ENCODE measurements at places on chromosomes 16 and 17.
A peak's percentile ranks its signal among the peaks of the same experiment; 100 is the strongest.

DNA sequence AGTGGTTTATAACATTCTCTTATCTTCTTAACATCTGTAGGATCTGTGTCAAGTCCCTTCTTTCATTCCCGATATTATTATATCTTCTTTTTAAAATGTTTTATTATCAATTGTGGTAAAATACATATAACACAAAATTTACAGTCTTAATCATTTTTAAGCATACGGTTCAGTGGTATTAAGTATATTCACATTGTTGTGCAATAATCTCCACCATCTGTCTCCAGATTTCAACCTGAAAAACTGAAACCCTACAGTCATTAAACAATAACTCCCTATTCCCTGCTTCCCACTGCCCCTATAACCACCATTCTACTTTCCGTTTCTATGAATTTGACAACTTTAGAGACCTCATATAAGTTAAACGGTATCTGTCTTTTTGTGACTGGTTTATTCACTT is 45.5 kb downstream of the CEP112 start:
- no peak for DNase-seq

- peak; percentile 93 for DNase-seq
Measured at GRCh38 chr17:74379495-74380085, 12.3 kb downstream of the GPR142 start.

DNA sequence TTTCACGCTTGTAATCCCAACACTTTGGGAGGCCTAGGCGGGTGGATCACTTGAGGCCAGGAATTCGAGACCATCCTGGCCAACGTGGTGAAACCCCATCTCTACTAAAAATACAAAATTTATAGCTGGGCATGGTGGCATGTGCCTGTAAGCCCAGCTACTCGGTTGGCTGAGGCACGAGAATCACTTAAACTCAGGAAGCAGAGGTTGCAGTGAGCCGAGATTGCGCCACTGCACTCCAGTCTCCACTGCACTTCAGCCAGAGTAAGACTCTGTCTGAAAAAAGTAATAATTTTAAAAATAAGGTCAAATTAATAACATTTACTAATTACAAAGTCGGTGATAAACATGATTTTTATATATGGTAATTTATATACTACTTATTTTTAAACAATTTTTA is 155.9 kb downstream of the AXIN2 start:
- no peak for DNase-seq

- no peak for DNase-seq
Measured at GRCh38 chr16:22360963-22361659, 13.3 kb downstream of the CDR2 start.

GRCh38 chr17:82386881-82387704 is 15.5 kb downstream of the UTS2R start:
- no peak for DNase-seq

DNA sequence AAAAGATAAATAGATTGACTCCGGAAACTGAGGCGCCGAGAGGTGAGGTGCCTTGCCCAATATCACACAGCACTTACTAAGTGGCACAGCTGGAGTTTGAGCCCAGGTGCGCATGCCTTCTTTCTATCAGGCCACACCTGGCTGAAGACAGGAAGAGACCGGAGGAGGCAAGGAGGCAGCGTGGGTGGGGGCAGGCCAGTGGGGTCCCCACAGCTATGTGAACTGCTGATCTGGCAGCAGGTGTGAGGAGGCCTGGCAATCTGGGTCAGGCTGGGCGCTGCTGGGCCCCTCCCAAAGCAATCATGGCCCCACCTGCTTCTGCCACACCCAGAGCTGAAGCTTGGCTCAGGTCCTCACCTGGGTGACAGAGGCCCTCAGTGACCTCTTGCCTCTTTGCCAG is 1.9 kb upstream of the GDPD3 start:
- no peak for DNase-seq

- no peak for DNase-seq
Measured at GRCh38 chr16:1613728-1614455, 1.7 kb downstream of the CRAMP1 start.

GRCh38 chr17:56099649-56100048 is 53.6 kb upstream of the ANKFN1 start:
- DNase-seq = no peak

GRCh38 chr16:57147381-57148221 is 38.2 kb downstream of the PSME3IP1 start:
- no peak for DNase-seq

DNA sequence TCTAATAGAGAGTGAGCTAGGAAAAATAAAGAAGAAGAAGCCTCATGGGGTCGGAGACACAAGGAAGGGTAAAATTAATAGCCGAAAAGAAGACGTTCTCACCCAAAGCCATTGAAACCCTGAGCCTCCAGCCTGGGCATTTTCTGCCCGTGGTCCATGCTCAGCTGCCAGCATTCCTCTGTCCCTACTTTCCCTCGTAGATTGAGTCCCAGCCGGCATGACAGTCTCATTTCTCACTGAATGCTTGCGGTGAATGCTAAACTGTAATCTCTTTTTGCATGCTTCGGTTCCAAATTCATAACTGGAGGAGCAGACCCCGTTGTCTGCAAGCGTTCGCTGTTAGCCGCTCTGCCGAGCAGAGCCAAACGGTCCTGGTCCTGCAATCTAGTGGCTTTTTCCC is 54.0 kb upstream of the COX10 start:
- no peak for DNase-seq
